LHCN-M2 (cell line): ENCODE measurements at places on chromosomes 4 and X. TPM values are rescaled to one million over a fixed set of nuclear protein-coding genes. Genes with fewer than 3 reads are reported as not detected.

GRCh38 chr4:83591056-83591455, 55.1 kb downstream of the GPAT3 start:
- no peak for DNase-seq

The FRYL gene
- total RNA-seq: 41.9 and 59.5 TPM in 2 replicates

DNA sequence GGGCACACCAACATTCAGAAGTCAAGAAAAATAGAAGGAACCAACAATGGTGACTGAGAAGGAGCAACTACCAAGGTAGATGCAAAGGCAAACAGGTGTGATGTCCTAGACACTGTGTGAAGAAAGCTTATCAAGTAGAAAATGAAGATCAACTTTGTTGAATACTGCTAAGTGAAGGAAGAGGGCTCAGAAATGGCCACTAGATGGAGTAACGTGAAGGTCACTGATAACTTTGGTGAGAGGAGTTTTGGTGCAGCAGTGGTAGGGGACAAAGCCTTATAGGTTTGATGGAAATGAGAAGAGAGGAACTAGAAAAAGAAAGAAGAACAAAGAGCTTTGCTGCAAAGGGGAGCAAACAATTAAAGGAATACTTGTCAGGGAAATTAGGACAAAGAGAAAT, 23.5 kb downstream of the OTC start:
- DNase-seq: peak; percentile 12

DNA sequence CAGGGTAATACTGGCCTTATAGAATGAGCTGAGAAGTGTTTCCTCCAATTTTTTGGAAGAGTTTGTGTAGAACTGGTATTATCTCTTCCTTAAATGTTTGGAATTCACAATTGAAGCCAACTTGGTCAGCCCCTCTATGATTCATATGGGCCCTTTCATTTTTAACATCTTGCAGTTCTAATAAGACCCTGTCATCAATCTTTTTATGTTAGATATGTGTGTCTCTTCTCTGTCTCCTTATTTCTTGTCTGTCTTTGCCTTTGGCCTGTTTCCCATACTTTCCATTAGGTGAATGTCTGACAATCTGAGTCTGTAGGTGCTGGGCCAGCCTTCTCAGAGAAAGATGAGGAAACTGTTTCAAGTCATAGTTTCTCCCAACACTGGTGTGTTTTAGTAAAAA, 88.7 kb downstream of the SLC16A2 start:
- DNase-seq: no peak

DNA sequence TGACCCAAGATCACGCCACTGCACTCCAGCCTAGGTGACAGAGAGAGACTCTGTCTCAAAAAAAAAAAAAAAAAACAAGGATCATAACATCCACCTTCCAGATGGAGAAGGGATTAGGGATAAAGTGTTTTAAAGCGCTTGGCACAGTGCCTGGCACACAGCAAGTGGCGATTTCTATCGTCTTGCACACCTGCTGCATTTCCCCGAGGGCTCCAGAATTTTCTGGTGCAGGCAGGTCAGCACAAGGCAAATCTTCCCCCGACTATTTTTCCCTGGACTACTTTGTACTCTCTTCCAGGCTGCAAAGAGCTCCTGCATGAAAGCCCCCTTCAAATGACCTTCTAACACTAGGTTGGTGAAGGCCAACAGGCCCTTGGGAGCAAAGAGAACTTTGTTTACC, 57.3 kb downstream of the APBB2 start:
- no peak for DNase-seq

The PAGE4 gene
- total RNA-seq: not detected in 2 replicates

- peak; percentile 27 for DNase-seq
These were observed 248.6 kb upstream of the VEGFC start for GRCh38 chr4:177041356-177041755.

DNA sequence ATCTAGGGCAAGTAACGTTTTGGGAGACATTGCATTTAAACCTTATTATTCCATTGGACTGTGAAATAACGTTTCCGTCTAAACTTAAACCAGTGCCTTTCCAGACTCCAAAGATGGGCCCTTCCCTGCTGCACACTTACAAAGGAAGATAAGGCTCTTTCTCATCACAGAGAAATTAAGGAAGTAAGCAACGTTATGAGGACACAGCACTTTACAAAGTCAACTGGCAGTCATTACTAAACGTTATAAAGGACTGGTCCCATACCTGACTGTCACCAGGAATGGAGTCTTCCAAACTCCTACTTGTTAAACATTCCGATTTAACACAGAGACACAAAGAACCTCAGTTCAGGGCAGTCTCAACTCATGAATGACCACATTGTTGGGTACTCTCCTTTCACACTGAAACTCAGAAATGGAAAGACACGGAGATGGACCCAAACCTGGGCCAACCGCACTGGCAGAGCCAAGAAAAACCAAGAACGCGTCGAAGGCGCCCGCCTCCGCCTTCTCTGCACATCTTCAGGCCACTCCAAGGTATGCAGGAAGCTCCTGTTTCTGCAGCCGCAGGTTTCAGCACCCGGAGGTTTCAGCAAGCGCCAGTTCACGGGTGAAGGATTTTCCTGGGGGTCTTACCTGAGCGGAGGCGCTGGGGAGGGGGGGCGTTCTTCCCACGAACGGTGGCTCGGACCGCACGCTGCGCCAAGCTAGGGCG, 670 bp downstream of the PAPSS1 start:
- DNase-seq: peak; percentile 25

GRCh38 chrX:136318156-136318555, 17.4 kb downstream of the ADGRG4 start:
- DNase-seq: no peak

DNA sequence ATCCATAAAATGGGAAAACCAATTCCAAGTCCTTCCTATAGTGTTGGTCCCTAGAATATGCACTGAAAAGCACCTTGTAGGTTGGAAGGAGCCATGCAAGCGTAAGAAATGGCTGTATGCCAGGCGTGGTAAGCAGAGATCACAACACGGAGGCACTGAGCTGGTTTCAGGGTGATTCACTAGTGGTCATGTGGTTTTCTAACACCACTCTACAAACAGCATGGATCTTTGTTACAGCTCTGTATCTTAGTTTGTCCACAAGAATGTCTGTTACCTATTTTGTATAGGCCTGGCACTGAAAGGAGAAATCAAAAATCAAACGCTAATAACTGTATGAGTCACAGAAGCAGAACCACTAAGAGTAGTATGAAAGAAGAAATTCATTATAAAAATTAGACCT, 71.9 kb downstream of the MAGEB17 start:
- peak; percentile 80 for DNase-seq

DNA sequence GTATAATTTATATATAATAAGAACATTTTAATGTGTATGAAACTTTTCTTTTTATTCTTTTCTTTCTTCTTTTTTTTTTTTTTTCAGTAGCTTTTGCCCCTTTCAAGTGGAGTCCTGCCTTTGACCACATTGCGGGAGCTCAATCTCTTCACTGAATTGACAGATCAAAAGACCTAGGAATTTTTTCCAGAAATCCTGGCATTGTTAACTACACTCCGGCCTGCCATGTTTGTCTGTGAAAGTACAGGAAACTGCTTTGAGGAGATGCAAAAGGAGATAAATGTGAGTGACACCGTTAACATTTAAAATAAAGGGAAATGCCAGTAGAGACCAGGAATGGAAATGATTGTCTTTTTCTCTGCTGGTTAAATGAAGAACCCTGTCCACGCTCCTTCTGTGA, 159.3 kb upstream of the VCX3A start:
- DNase-seq: no peak

The GABRG1 gene
- total RNA-seq: not detected in 2 replicates

GRCh38 chrX:129737916-129738315, 863 bp upstream of the XPNPEP2 start:
- DNase-seq: peak; percentile 57

DNA sequence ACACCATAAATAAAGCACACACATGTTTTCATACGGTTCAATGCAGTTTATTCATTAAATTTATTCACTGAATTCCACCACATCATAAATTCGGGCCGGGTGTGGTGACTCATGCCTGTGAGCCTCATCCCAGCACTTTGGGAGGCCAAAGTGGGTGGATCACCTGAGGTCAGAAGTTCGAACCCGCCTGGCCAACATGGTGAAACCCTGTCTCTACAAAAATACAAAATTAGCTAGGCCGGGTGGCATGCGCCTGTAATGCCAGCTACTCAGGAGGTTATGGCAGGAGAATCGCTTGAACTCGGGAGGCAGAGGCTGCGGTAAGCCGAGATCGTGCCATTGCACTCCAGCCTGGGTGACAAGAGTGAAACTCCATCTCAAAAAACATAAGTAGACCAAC, 131.6 kb downstream of the PDS5A start:
- DNase-seq: peak; percentile 41

DNA sequence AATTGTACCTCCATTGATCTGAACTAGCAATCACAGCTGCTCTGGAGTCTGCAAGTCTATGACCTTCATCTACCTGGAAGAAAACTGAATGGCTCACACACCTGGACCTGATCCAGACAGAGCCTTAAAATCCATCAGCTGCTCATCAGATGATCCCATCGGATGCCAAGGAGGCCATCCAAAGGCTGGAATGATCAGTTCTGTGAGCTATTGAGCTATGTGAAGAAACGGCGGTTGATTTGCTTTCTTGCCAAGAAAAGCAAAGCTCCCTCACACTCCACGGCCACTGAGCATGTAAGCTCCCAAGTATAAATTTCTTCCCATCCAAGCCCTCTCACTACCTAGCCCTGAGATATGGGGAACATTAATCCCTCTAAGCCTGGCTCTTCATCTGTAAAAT, 63.1 kb downstream of the RELL1 start:
- DNase-seq: no peak

- DNase-seq: no peak
These were observed 104.0 kb upstream of the BMP2K start for GRCh38 chr4:78671903-78672815.

The RPS6KA3 gene
- 21.3 and 27.2 TPM in 2 replicates for total RNA-seq

GRCh38 chrX:10628906-10629305, 8.5 kb upstream of the MID1 start:
- DNase-seq: no peak

GRCh38 chr4:73608689-73609594, 11.3 kb downstream of the RASSF6 start:
- DNase-seq: peak; percentile 84

DNA sequence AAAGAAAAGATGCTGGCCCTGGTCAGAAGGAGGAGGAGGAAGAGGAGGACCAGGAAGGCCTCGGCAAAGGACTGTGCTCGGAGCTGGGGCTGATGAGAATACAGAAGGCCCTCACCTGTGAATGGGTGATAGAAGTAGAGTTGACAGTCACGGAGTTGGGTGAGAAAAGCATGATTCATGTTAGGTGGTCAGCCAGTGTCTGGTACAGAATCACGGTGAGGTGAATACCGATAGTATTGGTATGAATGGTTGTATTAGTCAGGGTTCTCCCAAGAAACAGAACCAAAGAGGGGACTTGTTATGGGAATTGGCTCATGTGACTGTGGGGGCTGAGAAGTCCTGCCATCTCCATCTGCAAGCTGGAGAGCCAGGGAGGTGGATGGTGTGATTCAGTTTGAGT, 32.5 kb upstream of the FAM156A start:
- DNase-seq: no peak

GRCh38 chr4:174023641-174024040, 259.8 kb downstream of the FBXO8 start:
- DNase-seq: peak; percentile 43

DNA sequence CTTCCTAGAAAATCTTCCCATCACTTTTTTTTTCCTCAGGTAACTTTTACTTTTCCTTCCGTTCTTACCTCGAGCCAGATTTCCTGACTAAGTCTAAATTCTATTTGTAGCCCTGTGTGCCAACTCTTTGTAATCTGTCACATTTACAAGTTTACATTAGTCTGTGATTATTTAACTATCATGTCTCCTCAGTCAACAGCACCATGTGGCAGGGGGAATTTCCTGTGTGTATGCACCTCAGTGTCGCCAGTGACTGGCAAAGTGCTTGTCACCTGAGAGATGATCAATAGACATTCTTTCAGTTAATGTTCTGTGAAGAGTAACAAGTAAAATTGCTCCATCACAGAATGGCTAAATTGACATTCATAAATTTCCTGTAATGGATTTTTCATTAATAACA, 468.5 kb downstream of the PDGFC start:
- no peak for DNase-seq

- no peak for DNase-seq
These were observed 70.4 kb downstream of the DHRSX start for GRCh38 chrX:2430265-2430825.

- no peak for DNase-seq
These were observed 43.1 kb downstream of the ADAMTS3 start for GRCh38 chr4:72525938-72526337.

The MAGEB1 gene
- total RNA-seq: not detected in 2 replicates

GRCh38 chrX:96564595-96564994, 120.0 kb upstream of the DIAPH2 start:
- peak; percentile 16 for DNase-seq

The ART3 gene
- total RNA-seq: not detected in 2 replicates

The SH2D1A gene
- total RNA-seq: not detected in 2 replicates

- no peak for DNase-seq
These were observed 28.7 kb downstream of the PDLIM5 start for GRCh38 chr4:94480362-94480951.

The LRCH2 gene
- total RNA-seq: not detected in 2 replicates

The TBX22 gene
- not detected in 2 replicates for total RNA-seq

The GSX2 gene
- not detected in 2 replicates for total RNA-seq

DNA sequence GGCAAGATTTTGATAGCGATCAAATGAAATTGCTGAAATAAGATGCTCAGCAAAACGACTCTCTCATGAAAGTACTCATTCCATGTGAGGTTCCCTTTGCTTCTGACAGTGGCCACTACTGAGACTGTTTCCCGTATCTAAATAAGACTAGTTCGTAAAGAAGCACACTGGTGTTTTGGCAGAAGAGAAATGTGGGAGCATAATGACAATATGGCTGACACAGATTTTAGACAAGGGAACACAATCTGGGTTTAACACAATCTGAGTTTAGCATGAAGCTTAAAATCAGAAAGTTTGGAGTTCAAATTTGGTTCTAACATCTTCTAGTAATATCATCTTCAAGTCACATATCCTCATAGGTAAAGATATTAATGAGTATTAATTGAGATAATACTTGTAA, 13.7 kb downstream of the GABRA4 start:
- no peak for DNase-seq

The MAGEB5 gene
- not detected in 2 replicates for total RNA-seq

The RIBC1 gene
- 0.13 and 0.40 TPM in 2 replicates for total RNA-seq

The MRPS18C gene
- 22.1 and 23.7 TPM in 2 replicates for total RNA-seq

DNA sequence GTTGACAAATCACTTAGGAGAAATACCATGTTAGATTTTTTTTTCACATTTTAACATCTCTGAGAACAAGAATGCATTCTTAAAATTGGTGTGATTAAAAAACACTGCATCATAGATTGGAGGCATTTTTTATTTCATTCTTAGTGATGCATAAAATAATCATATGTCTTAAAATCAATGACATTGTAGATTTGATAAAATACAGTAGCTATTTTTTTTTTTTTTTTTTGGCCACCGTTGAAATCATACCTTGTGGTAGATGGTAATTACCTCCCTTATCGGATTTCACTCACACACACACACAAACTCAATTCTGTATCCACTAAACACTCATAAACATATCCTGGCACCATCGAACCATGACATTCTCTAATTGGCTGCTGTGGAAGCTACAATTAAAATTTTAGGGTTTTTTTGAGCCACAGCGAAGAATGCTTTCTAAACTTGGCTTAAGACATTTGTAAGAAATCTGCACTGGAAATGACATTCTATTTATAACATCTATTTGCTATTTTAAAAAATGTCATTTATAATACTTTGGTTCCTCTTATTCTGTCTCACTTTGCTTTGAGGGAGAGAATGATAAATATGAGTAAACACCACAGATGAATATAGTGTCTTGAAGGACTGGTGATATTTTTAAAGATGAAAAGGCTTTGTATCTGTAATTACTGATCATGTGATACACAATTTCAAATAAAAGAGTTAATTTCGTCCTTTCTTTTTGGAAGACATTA, 60.1 kb downstream of the CCSER1 start:
- no peak for DNase-seq
